HFFc6 (cell line): ENCODE measurements at places on chromosomes 16 and 17. TPM values are rescaled to one million over a fixed set of nuclear protein-coding genes. Genes with fewer than 3 reads are reported as not detected.

- H3K4me1 ChIP-seq: no peaks in the 10 kb centered on the region
- H3K27me3 ChIP-seq: peaks cover 63% of the 10 kb centered on the region
- no peaks in the 10 kb centered on the region for H3K36me3 ChIP-seq
- H3K4me3 ChIP-seq: no peak overlapping the region
- H3K27ac ChIP-seq: no peak overlapping the region
Observed at GRCh38 chr16:85935391-85935973, 36.5 kb downstream of the IRF8 start.

GRCh38 chr17:19513897-19514488 is 19.7 kb upstream of the SLC47A1 start:
- peaks cover 16% of the 10 kb centered on the region for H3K27me3 ChIP-seq
- no peaks in the 10 kb centered on the region for H3K36me3 ChIP-seq
- DNase-seq: peak; percentile 49
- H3K27ac ChIP-seq: no peak overlapping the region
- no peak overlapping the region for H3K4me3 ChIP-seq
- H3K4me1 ChIP-seq: peaks cover 11% of the 10 kb centered on the region

DNA sequence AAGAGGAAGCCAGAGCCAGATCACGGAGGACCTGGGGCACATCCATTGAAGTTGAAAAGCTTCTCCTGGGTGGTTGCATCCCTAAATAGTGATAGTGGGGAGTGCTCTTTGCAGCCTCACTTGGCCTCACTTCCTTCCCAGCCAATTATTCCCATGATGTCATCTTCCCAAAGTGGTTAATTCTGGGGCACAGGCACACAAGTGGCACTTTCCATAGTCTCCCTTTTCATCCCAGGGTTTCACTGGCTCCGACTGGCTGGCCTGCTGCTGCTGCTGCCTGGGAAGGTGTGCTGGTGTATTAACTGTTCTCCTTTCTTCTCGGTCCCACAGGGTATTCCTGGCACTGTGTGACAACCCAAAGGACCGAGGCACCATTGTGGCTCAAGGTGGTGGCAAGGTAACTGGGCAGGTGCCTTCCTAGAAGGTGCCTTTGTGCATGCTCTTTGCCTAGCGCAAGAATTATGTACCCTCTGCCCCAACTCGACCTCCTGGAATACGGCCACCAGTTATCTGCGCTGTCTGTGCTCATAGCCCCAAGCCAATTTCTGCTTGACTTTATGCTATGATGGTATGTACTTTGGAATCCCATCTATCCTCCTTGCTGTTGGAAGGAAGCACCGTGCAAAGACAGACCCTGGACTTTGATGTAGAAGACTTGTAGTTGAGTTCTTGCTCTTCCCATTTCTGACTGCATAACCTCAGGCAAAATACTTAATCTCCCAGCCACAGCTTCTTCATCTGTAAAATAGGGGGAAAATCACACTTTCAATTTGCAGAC is 18.4 kb downstream of the SLC35G3 start:
- peaks cover 6% of the 10 kb centered on the region for H3K4me1 ChIP-seq
- no peak overlapping the region for H3K4me3 ChIP-seq
- peaks cover 32% of the 10 kb centered on the region for H3K27me3 ChIP-seq

GRCh38 chr17:3213587-3213986 is 6.1 kb downstream of the OR1A1 start:
- H3K27ac ChIP-seq: no peak overlapping the region
- H3K36me3 ChIP-seq: no peaks in the 10 kb centered on the region
- no peaks in the 10 kb centered on the region; the same call in 1 of the 2 replicates for H3K27me3 ChIP-seq
- no peak for DNase-seq
- no peak overlapping the region for H3K4me3 ChIP-seq

DNA sequence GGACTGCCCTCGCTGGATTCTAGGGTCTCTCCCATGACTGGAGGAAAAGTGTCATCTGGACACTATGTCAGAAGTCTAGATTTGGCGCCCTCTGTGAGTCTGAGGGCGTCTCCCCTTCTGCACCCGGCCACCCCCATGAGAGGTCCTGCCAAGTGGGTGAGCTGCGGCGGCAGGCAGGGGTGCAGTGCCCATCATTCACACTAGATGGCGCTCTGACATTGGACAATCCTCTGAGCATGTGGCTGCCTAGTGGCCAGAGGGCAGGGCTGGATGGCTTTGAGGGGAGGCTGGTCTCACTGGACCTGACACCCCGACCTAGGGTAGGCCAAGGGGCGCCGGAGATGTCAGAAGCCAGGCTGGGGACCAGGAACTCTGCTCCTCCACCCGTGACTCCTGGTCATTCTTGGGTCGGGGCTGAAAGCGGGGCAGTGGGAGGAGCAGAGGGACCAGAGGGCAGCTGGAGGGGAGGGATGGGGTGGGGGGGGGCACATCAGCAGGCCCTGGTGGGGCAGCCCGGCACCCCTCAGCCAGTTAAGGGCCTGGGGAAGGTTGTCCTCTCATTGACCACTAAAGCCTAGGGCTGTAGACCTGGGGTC is 28.0 kb downstream of the MRM1 start:
- no peaks in the 10 kb centered on the region for H3K36me3 ChIP-seq
- no peak overlapping the region for H3K4me3 ChIP-seq
- no peak overlapping the region for H3K27ac ChIP-seq
- H3K27me3 ChIP-seq: peaks cover 27% of the 10 kb centered on the region
- DNase-seq: peak; percentile 58
- no peaks in the 10 kb centered on the region for H3K4me1 ChIP-seq

- H3K27me3 ChIP-seq: peaks cover 25% of the 10 kb centered on the region
- peak within 1 kb of the TSS; percentile 72 for H3K4me3 ChIP-seq
- peak; percentile 37 for DNase-seq
- no peak within 1 kb of the TSS for H3K27ac ChIP-seq
Observed at GRCh38 chr17:43907425-43907981, at the start of gene MPP2. MPP2 (minus strand) TSS chr17:43907536; CDS start chr17:43904460, 3,076 bp downstream.

DNA sequence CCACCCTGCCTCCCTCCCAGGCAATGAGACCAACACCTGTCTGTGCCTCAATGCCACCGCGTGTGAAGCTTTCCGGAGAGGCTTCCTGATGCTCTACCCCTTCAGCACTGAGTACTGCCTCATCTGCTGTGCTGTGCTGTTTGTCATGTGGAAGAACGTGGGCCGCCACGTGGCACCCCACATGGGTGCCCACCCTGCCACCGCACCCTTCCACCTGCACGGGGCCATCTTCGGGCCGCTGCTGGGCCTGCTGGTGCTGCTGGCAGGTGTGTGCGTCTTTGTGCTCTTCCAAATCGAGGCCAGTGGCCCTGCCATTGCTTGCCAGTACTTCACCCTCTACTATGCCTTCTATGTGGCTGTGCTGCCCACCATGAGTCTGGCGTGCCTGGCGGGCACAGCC is 10.9 kb downstream of the OTOP3 start:
- H3K36me3 ChIP-seq: no peaks in the 10 kb centered on the region
- peaks cover 46% of the 10 kb centered on the region for H3K27me3 ChIP-seq
- no peak for DNase-seq
- no peak overlapping the region for H3K27ac ChIP-seq

GRCh38 chr16:53417976-53418375 is 16.3 kb upstream of the RBL2 start:
- H3K27me3 ChIP-seq: peaks cover 4% of the 10 kb centered on the region; the same call in 1 of the 2 replicates
- no peak overlapping the region for H3K4me3 ChIP-seq
- H3K4me1 ChIP-seq: peaks cover 18% of the 10 kb centered on the region
- no peak overlapping the region for H3K27ac ChIP-seq
- peaks cover 3% of the 10 kb centered on the region; the same call in 1 of the 2 replicates for H3K36me3 ChIP-seq
- no peak for DNase-seq

The SULT1A1 gene
- total RNA-seq: 0.17 TPM in 1 of 2 replicates, not detected in the other

GRCh38 chr16:85557083-85557970 is 55.8 kb upstream of the GSE1 start:
- no peak for DNase-seq
- H3K36me3 ChIP-seq: peaks cover 7% of the 10 kb centered on the region
- H3K4me1 ChIP-seq: peaks cover 31% of the 10 kb centered on the region

DNA sequence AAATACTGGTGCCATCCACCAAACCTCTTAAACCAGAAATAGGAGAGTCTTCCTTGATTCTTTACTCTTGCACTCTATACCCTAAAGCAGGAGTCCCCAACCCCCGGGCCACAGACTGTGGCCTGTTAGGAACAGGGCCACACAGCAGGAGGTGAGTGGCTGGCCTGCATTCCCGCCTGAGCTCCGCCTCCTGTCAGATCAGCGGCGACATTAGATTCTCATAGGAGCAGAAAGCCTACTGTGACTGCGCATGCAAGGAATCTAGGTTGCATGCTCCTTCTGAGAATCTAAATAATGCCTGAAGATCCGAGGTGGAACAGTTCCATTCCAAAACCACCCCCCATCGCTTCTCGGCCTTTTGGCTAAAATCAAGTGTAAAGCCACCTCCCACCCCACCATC is 30.3 kb upstream of the SRCIN1 start:
- H3K27me3 ChIP-seq: peaks cover 13% of the 10 kb centered on the region
- DNase-seq: no peak
- H3K27ac ChIP-seq: no peak overlapping the region
- no peaks in the 10 kb centered on the region for H3K4me1 ChIP-seq
- H3K36me3 ChIP-seq: no peaks in the 10 kb centered on the region
- no peak overlapping the region for H3K4me3 ChIP-seq

The PLD6 gene
- 2.3 to 3.3 TPM (median 2.9 TPM) in 3 replicates for total RNA-seq

The TBC1D3 gene
- total RNA-seq: 0.10 to 0.51 TPM in 2 of 3 replicates, not detected in the other

The C1QTNF8 gene
- total RNA-seq: not detected in 3 replicates

- H3K4me3 ChIP-seq: no peak overlapping the region
- no peak for DNase-seq
- H3K27ac ChIP-seq: no peak overlapping the region
- H3K4me1 ChIP-seq: peaks cover 3% of the 10 kb centered on the region; the same call in 1 of the 2 replicates
Observed at GRCh38 chr16:81060576-81061306, 16.3 kb downstream of the C16orf46 start.

DNA sequence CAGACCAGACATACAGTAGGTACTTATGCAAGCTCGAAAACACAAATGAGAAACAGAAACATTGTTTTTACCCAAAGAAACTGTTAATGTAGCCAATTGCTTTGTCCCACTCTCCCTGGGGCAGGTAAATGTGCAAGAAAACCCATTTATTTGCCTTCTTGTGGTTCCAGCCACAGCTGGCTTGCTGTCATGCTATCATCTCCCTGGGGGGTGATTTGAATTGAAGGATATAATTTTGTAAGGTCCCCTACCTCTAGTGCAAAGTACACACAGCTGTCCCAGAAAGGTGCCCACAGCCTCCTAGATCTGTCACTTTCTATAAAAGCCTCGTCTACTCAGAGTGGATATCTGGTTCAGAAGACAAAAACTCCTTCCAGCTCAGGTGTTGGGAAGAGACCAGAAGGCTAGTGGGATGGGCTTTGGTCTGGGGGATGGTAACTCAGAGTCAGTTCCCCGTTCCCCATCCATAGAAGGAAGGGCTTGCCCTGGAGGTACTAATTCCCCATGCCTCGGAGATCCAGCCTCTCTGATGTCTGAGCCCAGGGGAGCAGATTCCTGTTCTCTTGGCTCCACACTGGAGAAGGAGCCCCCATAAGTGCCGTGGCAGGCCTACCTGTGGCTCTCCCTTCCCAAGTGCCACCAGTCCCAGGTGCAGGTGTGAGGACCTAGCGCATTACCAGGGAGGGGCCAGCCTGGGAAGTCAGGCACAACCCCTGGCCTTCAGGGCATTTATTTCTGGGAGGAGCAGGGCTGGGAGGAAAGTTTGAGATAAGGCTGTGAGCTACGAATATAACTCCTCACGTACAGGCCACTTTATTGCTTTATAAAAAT is 2.4 kb upstream of the PRR15L start:
- H3K27me3 ChIP-seq: peaks cover 6% of the 10 kb centered on the region
- H3K36me3 ChIP-seq: peaks cover 11% of the 10 kb centered on the region; the same call in 1 of the 2 replicates
- H3K4me1 ChIP-seq: no peaks in the 10 kb centered on the region

GRCh38 chr17:49557312-49558024 is 18.2 kb upstream of the NXPH3 start:
- peak; percentile 20 for DNase-seq
- H3K4me3 ChIP-seq: no peak overlapping the region
- H3K4me1 ChIP-seq: no peaks in the 10 kb centered on the region
- no peak overlapping the region for H3K27ac ChIP-seq
- peaks cover 8% of the 10 kb centered on the region for H3K27me3 ChIP-seq

DNA sequence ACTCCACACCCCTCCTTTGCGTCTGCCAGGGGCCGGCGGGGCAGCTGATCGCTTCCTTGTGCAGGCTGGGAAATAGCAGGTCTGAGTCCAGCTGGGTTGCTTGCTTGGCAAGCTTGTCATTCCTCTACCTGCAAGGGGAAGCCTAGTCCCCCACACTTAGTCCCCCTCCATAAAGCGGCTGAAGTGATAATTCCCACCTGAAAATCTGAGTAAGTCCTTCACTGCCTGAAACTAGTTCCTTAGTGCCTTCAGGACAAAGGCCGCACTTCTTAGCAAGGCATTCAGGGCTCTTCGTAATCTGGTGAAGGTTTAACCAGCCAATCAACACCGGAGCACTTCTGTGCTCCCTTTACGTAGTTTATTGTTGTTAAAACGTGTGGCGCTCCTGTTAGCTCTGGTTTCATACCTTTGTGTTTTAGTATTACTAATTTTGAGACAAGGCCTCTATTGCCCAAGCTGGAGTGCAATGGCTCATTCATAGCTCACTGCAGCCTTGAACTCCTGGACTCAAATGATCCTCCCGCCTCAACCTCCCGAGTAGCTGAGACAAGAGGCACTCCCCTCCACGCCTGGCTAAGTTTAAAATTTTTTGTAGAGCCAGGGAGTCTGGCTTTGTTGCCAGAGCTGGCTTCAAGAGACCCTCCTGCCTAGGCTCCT is 817 bp downstream of the PSKH1 start:
- no peak for DNase-seq
- peaks cover 29% of the 10 kb centered on the region for H3K4me1 ChIP-seq

DNA sequence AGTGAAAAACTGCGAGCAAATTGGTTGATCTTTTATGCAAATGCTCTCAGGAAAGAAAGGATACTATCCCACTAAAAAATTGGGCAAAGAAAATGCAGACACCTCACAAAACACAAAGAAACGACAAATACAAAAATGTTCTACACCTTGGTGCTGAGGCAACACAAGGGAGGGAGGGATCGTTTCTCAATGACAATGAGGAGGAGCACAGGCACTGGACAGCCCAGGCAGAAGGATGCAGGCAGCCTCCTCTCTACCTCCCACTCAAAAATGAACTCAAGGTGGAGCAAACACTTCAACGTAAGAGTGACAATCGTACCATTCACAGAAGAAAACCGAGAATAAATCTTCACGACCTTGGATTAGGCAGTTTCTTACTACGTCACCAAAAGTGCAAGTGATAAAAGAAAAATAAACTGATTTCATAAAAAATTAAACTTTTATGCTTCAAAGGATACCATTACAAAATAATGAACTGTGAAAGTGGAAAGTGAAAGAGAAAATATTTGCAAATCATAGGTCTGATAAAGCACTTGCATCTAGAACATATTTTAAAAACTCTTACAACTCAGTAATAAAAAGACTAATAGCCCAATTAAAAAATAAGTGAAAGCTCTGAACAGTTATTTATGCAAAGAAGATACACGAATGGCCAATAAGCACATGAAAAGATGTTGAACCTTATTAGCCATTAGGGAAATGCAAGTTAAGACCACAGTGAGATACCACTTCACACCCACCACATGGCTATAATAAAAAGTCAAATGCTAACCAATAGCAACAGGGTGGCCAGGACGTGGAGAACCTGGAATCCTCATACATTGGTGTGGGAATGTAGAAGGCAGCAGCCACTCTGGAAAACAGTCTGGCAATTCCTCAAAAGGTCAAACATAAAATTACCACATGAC is 80.8 kb upstream of the TRAP1 start:
- H3K4me3 ChIP-seq: peak overlapping the region; percentile 24
- DNase-seq: no peak
- peaks cover 52% of the 10 kb centered on the region for H3K4me1 ChIP-seq
- 0 out of 2 replicates have a peak overlapping the region, but pooled peaks have one; percentile 14 for H3K27ac ChIP-seq
- peaks cover 8% of the 10 kb centered on the region for H3K36me3 ChIP-seq

GRCh38 chr17:35713069-35713728 is 18.2 kb upstream of the RASL10B start:
- H3K27ac ChIP-seq: no peak overlapping the region
- no peaks in the 10 kb centered on the region for H3K27me3 ChIP-seq
- H3K4me3 ChIP-seq: no peak overlapping the region
- peaks cover 10% of the 10 kb centered on the region for H3K4me1 ChIP-seq
- H3K36me3 ChIP-seq: peaks cover 10% of the 10 kb centered on the region
- peak; percentile 88 for DNase-seq

The CDH13 gene
- 4.5 to 13.0 TPM (median 11.9 TPM) in 3 replicates for total RNA-seq

The ASB16 gene
- 0.39 TPM in 1 of 3 replicates, not detected in the others for total RNA-seq
